ENCODE measurements at places on chromosomes 12 and 14.

DNA sequence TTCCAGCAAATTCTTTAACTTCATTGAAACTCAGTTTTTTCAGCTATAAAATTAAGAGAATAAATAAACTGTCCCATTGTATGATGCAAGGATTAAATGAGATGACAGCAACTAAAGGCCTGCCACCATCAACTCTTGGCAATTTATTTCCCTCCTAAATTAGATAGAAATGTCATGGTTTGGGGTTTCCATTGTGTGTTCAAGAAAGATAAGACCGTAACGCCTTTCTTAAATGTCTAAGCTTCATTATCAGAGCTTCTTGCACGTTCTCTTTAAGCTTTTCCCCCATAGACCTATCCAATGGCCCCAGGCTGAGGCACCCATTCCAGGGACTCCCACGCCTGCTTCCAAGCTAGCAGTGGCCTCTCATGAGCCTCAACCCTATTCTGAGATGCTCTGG is 281.9 kb downstream of the CACNA1C start:
- no peak for DNase-seq

GRCh38 chr14:33762161-33762851 is 188.6 kb downstream of the EGLN3 start:
- no peak for DNase-seq

DNA sequence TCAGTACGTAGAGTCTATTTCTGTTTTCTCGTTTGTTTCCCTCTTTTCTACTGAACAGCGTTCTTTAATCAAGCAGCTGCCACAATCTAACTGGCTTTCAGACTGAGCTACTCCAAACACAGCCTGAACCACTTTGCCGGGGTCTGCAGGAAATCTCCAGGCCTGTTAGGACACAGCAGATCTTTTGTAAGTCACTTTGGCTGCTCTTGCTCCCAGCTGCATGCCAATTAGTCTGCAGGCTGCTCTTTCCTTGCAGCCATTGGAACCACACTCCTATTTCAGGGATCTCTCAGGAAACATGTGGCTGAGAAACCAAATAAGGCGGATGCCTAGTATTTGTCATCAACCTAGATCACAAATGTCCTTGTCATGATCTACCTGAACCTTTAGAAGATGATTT is 73.6 kb downstream of the TMTC1 start:
- DNase-seq: no peak

DNA sequence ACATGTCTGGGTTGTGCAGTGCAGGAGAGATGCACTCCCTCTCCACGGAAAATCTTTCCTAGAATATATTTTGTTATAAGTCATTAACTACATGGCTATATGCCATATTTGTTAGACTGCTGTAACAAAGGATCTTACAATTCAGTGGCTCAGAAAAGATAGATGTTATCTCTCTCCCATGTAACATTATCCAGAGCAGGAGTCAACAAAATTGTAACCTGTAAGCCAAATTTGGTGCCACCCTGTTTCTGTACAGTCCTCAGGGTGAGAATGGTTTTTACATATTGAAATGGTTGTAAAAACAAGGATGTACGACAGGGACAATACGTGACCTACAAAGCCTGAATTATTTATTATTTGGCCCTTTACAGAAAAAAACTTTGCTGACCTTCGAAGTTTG is 155.5 kb downstream of the KIF21A start:
- no peak for DNase-seq

GRCh38 chr12:13503094-13503835 is 306.7 kb downstream of the EMP1 start:
- DNase-seq: no peak

DNA sequence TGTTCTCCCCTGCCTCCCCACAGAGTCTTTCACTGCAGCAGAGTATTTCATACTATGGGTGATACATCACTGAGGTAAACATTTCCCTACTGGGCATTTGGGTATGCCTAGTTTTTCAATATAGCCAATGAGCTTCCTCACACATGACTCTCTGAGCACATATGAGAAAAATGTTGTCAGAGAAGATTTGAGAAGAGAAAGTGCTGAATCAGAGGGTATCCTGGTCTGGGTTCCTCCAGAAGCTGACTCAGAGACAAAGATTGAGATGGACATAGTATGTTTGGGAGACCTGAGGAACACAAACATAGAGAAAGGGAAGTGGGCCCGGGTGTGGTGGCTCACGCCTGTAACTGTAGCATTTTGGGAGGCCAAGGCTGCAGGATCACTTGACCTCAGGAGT is 12.6 kb downstream of the SLC8B1 start:
- no peak for DNase-seq
